Mesendoderm (in vitro differentiated cells): ENCODE measurements at places on chromosomes 5 and 9.
A peak's percentile ranks its signal among the peaks of the same experiment; 100 is the strongest.

DNA sequence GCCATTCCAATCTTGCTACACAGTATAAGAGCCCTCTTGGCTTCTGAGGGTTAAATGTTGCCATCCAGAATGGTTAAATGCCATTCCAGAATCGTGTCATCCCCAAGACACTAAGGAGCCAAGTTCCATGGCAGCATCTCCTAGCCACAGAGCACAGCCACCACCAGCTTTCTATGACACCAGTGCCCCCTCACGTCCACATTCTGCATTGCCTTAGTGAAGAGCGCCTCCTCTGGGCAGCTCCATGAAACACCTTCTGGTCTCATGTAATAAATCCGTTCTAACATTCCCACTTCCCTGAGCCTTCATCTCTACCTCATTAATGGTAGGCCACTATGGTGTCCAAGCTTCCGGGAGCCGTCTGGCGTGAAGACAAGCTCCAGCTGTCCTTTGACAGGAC lies 12.4 kb downstream of the CBY3 start:
- peak; percentile 87 for DNase-seq

GRCh38 chr5:61182449-61182848 lies 20.2 kb upstream of the SMIM15 start:
- DNase-seq: no peak

DNA sequence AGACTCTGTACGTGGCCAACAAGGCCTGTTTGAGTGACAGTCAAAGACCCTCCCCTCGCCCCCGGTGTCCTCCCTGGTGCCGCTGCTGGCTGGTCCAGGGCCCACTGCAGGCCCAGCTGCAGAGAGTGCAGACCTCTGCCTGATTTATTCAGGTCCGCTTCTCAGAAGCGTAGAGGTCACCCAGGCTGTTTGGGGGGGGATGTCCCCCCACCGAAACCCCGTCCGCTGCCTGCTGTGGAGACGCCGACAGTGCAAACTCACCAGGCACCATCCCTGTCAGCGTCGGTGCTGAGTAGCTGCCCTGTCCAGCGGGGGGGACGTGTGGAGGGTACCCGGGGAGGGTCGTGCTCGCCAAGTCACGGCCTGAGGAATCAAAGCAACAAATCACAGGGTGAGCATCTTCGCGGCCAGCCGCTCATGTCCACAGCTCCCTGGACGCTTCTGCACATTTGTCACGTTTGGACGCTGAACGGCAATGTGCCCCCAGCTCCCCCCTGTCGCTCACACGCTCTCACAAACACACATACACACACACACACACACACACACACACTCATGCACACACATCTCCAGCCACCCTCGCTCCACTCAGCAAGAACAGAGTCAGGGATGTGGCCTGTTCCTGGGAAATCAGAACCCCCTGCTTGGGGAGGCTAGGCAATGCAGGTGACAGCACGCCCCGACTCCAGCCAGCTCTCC lies 152.2 kb downstream of the PAX5 start:
- no peak for DNase-seq

DNA sequence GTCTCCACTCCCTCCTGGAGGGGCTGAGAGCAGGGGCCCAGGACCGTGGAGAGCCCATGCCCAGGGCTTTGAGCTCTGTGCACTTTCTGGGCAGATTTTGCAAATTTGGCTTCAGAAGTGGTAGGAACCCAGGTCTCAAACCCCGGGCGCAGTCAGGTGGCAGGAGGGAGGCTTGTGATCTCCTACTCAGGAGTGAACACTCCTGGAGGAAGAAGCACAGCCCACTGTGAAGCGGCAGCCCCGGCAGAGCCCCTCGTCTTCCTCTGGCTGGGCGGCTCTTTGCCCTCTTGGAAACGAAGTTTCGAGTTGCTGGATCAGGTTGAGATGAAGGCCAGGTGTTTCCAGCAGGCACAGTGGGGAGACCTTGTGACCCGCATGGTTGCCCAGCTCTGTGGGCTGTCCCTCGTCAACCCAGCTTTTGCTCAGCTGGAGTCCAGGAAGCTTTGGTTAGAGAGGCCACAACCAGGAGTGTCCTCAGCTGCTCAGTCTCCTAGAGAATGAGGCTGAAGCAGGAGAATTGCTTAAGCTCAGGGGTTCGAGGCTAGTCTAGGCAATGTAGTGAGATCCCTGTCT lies 48.5 kb downstream of the WNK2 start:
- no peak for DNase-seq

DNA sequence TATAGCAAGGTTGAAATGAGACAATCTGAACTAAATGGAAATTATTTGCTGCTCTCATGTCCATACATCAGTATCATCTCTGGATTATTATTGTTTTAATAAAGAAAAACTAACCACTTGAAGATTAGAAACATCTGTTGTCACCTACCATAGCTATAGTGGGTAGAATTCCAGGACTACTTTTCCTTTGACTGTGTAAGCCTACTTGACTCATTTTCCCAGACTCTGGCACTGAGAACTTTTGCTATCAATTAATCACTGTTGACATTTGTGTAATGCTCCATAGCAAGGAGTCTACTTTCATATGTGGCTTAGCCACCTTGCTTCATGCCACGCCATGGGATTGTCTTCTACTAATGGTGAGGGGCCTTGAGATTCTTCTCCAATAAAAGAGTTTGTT lies 59.9 kb upstream of the ARRDC3 start:
- DNase-seq: no peak

DNA sequence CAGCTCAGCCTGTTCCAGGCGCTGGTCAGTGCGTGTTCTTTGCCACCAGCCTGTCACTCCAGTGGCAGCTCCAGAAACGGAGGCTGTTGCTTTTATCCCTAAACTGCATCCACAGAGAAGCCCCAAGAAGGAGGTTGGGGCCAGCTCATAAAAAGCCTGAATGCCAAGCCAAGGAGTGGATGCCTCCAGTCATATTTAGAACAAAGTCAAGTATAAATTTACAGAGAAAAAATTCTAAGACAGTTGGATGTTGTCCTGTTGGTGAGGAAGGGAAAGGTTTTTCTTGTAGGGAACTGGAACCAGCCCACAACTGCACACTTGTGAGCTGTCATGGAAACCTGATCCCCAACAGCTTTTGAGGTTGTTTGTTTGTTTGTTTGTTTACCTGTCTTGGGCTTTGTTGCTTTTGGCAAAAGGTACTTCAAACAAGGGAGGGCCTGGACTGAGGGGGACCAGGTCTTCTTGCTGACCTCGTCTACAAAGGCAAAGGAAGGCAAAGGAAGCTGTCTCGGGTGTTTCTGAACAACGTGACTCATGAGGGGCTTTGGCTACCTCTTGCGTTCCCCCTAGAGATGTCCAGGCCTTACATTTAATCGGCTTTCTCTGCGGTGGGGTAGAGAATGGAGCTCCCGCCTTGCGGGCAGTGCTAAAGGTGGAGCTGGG lies 36.7 kb downstream of the OLFML2A start:
- DNase-seq: peak; percentile 45

DNA sequence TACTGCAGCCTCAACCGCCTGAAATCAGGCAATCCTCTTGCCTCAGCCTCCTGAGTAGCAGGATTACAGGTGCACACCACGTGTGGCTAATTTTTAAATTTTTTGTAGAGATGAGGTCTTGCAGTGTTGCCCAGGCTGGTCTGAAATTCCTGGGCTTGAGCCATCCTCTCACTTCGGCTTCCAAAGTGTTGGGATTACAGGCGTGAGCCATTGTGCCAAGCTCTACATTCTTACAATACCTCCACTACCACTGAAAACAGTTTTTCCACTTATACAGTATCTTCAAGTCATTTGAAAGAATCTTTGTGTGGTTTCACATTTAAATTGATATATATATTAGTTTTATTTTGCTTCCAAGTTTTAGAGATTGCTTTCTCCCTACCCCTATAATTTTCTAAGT lies 42.6 kb downstream of the LARP1 start:
- no peak for DNase-seq

DNA sequence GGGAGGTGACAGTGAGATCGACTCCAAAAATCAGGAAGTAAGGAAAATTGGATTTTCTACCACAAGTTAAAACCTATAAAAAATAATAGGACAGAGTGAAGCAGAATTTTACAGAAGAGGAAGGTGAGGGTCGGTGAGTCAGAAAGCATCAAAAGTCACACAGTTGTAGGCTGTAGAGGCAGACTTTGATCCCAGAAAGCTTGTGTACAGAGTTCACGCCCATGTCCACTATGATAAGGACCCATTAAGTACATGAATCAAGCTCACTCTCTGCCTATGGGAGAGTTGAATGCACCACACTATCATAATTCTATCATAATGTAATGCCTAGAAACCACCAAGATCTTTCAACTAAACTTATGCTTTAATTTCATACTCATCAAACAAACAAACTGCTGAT lies 291.2 kb downstream of the PRELID2 start:
- no peak for DNase-seq

- no peak for DNase-seq
These were observed 133.7 kb upstream of the NFIL3 start for GRCh38 chr9:91557327-91557726.

DNA sequence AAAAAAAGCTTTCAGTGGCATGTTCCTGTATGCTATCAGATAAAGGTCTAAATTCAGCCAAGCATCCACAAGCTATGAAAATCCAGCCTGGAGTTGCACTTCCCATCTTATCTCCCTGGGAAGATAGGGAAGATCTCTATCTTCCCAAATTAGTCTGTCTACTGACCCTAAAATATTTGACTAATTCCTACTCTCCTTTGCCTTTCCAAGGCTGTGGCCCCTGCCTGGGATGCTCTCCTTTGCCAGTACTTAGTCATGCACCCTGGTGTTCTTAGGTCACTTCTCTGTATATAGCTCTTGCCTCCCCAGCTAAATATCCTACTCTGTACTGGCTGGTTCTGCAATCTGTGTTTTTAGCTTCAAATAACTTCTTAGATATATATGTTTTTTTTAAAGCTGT lies 44.0 kb upstream of the PLPP1 start:
- DNase-seq: peak; percentile 74

DNA sequence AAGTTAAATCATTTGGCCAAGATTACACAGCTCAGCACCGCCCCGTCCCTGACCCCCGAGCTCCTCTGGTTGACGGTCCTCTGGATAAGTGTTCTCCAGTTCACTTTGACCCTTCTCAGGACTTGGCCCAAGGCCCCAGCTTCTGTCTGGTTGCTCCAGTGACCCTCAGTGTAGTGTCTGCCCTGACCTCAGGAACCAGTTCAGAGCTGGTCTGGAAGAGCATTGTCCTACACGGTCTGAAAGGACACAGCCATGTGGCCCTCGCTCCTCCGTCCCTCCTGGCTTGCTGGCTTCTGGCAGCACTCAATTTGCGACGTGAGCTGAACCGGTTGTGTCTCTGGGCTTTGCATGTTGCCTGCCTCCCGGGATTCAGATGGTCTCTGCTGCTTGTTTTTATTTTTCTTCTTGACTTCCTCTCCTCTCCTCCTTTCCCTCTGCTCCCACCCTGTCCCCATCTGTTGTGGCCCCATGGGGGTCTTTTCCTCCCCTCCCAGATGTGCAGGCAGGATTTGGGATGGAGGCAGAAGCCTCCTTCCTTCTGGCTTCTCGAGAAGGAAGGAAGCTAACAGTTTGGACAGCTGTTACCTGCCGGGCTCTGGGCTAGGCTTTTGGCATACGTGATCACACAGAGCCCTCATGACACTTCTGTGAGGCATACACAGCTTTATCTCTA lies 72.0 kb downstream of the PPARGC1B start:
- no peak for DNase-seq

DNA sequence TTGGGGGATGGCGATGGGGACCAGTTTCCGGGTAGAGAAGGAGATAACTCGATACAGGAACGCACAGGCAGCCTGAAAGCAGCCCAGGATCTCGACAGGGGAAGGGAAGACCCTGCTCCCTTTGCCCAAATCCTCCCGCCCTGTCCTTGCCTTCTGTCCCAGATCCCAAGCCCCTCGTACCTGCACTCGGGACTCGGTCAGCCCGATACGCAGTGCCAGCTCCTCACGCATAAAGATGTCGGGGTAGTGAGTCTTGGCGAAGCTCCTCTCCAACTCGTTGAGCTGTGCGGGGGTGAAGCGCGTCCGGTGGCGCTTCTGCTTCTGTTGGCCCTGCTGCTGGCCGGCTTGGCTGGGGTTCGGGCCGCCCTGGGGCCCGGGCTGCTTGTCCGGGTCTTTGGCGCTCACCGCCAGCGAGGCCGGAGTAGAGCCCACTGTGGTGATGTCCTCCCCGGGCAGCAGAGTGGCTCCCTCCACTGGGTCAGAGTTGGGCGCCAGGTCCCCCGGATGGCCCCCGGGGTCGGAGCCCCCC lies 1.8 kb downstream of the OTP start:
- peak; percentile 27 for DNase-seq

GRCh38 chr5:62489471-62489870 lies 76.9 kb downstream of the IPO11 start:
- DNase-seq: peak; percentile 57

DNA sequence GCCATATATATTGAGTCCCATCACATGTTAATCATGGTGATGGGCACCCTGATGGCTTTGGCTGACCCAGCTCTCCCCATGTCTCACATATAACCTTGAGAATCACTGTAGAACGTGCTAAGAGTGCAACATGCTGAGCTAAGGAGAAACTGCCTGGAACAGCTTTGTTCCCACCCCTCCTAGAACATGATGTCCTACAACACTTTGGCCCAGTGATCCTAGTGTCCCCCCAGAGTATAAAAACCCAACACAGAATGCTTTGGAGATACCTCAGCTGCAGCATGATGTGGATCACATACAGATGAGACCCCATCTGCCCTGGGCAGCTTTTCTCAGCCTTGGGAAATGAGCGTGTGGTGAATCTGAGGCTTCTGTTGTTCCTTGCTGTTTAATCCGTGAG lies 343.5 kb downstream of the NFIB start:
- DNase-seq: no peak

GRCh38 chr5:135173662-135174290 lies 139.7 kb upstream of the PITX1 start:
- DNase-seq: peak; percentile 30

DNA sequence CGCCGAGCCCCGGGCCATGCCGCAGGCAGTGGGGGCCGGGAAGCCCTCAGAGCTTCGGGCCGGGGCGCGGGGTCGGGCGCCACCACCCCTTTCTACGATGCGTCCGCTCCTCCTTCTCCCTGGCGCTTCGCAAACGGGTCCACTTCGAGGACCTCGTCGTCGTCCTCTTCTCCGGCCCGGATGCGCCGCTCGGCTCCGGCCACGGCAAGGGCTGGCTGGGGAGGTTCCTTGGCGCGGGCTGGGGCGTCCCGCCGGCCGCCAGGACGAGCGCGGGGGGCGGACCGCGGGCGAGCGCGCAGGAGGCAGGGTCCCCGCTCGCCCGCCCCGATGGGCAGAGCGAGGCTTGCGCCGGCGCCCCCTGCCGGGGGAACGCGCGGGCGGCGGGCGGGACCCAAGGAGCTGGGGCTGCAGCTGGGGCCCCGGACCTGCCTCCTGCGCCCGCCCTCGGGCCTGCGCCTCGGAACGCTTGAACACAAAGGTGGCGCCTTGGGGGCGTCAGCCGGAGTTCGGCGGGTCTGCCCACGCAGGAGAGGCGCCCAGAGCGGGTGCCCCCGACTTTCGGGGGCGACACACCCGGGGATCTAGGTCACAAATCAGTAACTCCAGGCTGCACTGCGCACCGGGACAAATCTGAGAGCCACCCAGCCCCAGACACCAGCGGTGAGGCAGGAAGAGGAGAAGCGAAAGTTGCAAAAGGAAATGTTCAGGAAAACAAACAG lies at the start of gene ROR2:
Gene ROR2 (minus strand): TSS at position 283 of the 719 bp plus-strand sequence.
- peak; percentile 87 for DNase-seq

- DNase-seq: no peak
These were observed 148.8 kb downstream of the MEF2C start for GRCh38 chr5:88734191-88734640.

GRCh38 chr9:2085716-2086115 lies 70.6 kb downstream of the SMARCA2 start:
- no peak for DNase-seq
